Suppressor macrophage treated with lipopolysaccharide for 4 hours (primary cell): ENCODE measurements at places on chromosomes 5 and 9.
A peak's percentile ranks its signal among the peaks of the same experiment; 100 is the strongest.

GRCh38 chr5:59673438-59674058 lies 220.0 kb downstream of the PDE4D start:
- peak; percentile 68 for DNase-seq

DNA sequence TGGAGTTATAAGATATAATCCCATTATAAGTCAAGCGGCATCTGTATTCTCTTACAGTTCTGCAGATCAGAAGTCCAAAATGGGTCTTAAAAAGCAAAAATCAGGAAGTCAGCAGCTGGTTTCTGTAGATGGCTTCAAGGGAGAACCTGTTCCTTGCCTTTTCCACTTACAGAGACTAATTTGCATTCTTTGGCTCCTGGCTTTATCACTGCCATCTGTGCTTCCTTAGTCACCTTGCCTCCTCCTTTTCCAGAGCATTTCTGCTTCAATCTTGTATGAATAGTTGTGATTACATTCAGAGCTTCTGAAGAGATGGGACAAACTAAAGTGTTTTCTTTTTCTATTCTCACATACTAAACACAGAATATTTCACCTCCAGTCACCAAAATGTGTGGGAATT lies 647.3 kb upstream of the GRAMD2B start:
- DNase-seq, result no peak

GRCh38 chr9:135604437-135605237 lies 34.7 kb downstream of the GLT6D1 start:
- DNase-seq, result no peak

DNA sequence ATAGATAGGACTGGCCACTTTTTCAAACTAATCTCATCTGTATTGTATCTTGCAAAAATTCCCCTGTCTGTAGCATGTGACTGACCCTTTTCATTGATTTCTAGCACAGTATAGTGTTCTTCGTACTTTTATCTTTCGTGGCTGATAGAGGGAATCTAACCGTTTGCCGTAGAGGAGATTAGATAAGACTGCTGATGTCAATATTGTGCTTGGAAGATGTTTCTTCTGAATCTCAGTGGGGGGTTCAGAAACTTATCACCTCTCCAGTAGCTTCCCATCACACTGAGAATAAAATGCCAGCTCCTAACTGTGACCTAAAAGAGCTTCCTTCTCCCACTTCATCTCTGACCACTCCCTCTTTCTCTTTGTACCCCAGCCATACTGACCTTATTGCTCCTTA lies 25.4 kb upstream of the ALDOB start:
- DNase-seq, result no peak

- DNase-seq, result no peak
Measured at GRCh38 chr9:127153501-127153900, 31.1 kb upstream of the ANGPTL2 start.

DNA sequence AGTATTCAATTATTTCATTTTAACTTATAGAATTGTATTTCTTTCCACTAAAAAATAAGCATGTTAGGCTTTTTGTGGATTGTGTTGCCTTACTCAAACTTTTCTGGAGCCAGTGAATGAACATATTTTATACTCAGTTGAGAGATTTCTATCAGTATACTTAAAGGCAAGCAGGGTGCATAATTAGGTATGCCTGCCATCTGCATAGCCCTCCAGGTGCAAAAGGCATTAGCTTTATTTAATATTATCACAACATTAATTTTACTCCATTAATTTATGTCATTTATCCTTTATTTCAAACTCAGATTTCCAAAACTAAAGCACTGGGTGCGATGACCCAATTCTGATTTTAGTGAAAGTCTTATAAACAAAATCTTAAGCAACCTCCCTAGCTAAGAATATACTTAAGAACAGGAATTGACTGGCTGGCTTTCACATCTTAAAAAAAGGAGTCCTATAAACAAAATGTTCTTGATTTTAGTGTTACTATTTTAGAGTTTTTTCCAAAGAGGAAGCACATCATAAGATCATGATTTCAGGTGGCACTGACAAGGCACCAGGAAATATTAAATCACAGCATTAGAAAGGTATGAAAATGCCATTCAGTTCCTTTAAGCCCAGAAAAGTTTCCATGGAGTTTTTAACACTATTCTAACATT lies 178.4 kb downstream of the MPDZ start:
- DNase-seq, result no peak

- DNase-seq, result no peak
Measured at GRCh38 chr5:128254789-128255188, 171.2 kb downstream of the SLC12A2 start.

DNA sequence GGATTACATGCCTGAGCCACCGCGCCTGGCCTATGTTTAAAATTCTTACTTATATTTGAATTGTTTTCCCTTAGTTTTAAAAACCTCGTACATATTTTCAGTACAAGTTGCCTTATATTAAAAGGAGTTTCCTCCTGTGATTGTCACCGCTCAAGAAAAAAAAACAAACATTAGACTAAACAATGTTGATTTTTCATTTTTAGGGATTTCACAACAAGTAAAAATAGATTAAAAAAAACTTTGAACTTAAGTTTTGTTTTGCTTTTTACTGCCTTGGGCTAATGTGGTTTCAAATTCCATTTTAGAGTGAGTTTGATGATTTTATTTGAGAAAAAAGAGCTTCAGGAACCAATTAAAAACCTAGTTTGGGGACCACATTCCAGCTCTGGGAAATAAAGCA lies 1196.6 kb upstream of the CDH18 start:
- no peak for DNase-seq

- DNase-seq, result no peak
Measured at GRCh38 chr5:1209896-1210776, 8.7 kb downstream of the SLC6A19 start.

GRCh38 chr5:91875196-91875779 lies 492.2 kb upstream of the ARRDC3 start:
- no peak for DNase-seq

DNA sequence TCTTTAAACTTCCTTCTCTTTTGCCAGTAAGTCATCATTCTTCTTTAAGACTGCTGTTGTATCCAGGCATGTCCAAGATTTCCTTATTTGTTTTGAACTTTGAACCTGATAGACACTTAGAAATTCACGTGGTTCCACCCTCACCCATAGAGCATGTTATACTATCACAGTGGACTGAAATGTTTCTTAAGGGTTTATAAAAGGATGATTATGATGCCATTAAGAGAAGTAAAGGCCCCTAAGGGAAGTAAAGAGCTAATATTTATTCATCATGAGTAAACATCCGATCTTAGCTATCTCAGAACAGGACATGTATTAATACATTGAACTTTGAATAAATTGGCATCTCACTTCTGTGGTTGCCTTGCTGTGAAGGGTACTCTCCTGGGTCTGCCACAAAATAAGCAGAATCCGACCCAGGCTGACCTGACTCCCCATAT lies 49.8 kb downstream of the PRKACG start:
- no peak for DNase-seq

DNA sequence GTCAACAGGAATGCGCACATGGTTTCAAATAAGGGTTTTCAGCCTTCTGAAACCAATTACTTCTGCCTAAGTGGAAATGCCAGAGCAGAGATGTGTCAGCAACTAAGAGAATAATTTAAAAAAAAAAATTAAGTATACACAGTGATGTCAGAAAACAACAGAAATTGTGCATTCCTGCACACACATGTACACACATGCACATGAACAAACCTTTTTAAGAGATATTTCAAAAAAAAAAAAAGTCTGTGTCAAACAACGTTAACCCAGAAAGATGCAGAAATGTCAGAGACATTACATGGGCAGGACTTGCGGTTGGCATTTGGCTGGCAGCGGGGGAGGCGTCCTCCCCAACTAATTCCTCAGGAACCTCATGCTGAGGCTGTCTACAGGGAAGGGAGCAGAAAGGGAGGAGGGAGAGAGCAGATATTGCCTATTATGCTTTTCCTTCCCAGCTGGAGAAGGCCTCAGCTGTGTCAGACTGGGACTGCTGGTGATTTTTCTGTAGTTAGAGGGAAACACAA lies 536.9 kb upstream of the WWC1 start:
- DNase-seq, result no peak

DNA sequence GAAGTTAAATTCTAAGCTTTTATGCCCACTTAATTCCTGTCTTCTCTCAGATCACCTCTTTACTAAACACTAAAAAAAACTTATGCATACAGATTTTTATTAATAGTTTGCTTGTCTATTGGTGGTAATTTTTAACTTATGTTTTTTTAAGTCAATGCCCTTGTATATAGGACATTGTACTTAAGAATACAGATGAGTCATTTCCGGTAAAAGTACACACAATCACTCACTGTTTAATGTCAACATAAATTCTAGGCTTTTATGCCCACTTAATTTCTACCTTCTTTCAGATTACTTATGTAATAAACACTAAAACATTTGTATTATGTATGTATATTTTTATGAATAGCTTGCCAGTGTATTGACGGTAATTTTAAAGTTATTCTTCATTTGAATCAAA lies 872.8 kb upstream of the CDH9 start:
- DNase-seq, result no peak

DNA sequence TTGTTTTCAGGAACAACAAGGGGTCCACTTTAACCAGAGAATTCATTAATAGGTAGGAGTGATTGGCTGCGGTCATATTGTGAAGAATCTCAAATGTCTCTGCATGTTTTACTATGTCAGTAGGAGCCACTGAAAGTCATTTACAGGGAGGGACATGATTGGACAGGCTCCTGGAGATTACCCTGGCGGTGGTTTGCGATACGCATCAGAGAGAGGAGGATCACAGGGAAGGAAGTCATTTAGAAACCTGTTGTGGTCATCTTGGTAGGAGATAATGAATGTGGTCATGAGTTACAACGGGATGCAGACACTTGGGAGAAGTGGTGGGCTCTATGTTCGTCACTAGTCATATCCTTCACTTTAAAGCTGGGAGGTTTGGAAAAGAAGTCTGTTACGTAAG lies 262.8 kb downstream of the FAM114A2 start:
- no peak for DNase-seq

- no peak for DNase-seq
Measured at GRCh38 chr9:77016121-77016525, 3.3 kb upstream of the FOXB2 start.

- DNase-seq, result no peak
Measured at GRCh38 chr5:137503456-137503855, 4.3 kb upstream of the SPOCK1 start.

- DNase-seq, result no peak
Measured at GRCh38 chr5:26487553-26487952, 550.8 kb downstream of the CDH9 start.

DNA sequence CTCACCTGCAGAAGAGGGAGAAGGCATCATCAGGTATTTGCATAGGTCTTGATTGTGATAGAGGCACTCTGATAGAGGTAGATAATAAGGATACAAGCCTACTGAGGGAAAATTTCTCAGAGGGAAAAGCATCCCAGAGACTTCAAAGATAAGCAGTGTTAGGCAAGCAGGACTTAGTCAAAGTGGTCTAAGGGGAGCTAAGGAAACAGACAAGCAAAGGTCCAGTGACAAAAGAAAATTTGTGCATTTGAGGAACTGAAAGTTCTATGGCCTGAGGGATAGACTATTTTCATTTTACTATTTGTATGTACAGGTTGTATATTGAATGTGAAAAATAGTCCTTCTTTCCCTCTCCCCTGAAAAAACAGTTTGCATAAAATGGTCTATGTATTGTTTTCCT lies 27.4 kb downstream of the OXCT1 start:
- no peak for DNase-seq

DNA sequence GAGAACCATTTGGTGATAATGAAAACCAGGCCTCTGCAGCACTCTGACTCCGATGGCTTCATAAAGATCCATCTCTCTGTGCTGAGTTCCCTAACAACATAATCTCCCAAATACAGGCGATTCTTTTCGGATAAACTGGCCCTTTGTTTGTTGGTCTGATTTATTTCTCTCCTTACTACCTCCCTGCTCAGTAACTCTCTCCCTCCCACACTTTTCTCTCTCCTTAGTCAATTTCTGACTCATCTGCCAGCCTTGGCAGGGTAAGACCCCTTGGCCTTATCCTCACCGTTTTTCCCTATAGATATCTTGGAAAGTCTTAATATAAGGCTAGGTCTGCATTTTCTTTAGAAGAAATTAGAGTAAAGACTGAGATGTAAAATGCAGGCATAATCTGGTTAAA lies 128.7 kb downstream of the BRINP1 start:
- DNase-seq, result no peak

GRCh38 chr5:158819840-158820620 lies 279.7 kb downstream of the EBF1 start:
- DNase-seq, result peak; percentile 84

DNA sequence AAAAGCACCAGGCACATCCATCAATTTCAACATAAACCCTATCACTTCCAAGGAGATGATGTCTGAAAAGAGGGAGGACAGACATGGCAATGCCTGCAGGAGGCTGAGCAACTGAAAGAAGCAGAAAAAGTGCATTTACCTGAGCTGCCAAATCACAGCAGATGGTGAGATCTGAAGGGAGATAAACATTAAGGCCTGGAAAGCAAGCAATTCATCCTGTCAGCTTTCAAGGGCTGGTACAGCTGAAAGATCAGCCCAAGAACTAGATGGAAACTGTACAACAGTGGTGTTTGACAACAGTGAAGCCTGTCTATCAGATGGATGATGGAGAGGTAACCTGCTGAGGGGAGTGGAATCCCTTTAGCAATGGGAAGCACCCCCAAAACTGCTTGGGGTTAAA lies 433.2 kb upstream of the ZNF608 start:
- DNase-seq, result no peak

GRCh38 chr5:69075522-69076179 lies 18.2 kb upstream of the SLC30A5 start:
- DNase-seq, result no peak

DNA sequence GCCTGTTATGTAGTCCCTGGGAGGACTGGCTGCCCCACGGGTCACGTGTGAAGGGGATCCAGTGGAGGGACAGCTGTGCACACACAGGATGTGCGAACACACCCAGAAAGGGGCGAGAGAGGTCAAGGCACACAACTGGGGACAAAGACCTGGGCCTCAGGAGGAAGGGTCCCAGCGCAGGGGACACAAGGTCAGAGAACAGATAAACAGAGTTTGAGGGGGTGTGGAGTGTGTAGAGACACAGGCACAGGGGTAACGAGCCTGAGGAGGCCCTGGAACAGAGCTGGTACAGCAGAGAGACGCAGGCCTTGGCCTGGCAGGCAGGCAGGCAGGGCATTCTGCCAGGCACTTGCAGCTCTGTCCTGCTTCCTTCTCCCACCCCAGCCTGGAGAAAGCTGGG lies 14.8 kb upstream of the PSMD5 start:
- no peak for DNase-seq

DNA sequence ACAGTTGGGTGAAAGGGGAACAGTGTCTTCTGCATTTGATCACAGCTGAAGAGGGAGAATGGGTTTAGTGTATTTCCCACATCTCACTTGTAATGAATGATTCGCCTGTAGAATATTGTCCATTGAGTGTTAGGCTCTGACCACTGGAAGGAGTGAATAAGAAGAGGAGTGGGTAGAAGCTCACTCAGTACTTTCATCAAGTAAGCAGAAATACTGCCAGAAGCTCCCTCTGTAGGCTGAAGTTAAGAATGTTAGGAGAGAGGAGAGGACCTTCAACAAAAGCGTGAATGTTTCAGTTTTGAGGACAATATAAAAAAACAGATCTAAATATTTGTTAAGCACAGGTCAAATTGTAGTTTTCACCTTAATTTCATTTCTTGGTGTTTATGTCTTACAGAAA lies 27.5 kb downstream of the FSD1L start:
- peak; percentile 51 for DNase-seq
